ENCODE measurements at places on chromosomes 2 and 18. TPM values are rescaled to one million over a fixed set of nuclear protein-coding genes. Genes with fewer than 3 reads are reported as not detected.

The SERPINB10 gene
- total RNA-seq, result not detected

The NPPC gene
- total RNA-seq, result not detected

The FAM237A gene
- total RNA-seq, result not detected

The DNER gene
- total RNA-seq, result 1.7 TPM

The COL4A3 gene
- not detected for total RNA-seq

The RESP18 gene
- not detected for total RNA-seq

The OTOS gene
- not detected for total RNA-seq

The PAIP2B gene
- 1.1 TPM for total RNA-seq

The CCBE1 gene
- 49.1 TPM for total RNA-seq

The CCDC121 gene
- total RNA-seq, result 2.3 TPM

The CFAP221 gene
- total RNA-seq, result 12.2 TPM

The SLC4A1AP gene
- total RNA-seq, result 31.8 TPM

The CGREF1 gene
- total RNA-seq, result 6.9 TPM

The DIPK1C gene
- not detected for total RNA-seq

The MRO gene
- 0.43 TPM for total RNA-seq

The ANKRD62 gene
- total RNA-seq, result not detected

Measured in articular chondrocyte of knee joint (primary cell).